Central memory CD4-positive, alpha-beta T cell (primary cell): ENCODE measurements at places on chromosomes 11 and 22.
A peak's percentile ranks its signal among the peaks of the same experiment; 100 is the strongest.

DNA sequence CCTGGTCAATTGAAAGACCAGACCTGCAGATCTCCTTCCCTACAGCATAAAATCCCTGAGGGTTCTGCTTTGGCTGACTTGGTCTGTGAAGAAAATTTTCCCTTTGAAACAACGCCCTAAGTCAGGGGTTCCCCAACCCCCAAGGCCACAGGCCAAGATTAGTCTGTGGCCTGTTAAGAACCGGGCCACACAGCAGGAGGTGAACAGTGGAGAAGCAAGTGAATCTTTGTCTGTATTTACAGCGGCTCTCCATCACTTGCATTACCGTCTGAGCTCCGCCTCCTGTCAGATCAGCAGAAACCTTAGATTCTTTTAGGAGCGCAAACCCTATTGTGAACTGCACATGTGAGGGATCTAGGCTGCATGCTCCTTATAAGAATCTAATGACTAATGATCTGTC, 38.2 kb downstream of the CCDC83 start:
- no peak for DNase-seq

DNA sequence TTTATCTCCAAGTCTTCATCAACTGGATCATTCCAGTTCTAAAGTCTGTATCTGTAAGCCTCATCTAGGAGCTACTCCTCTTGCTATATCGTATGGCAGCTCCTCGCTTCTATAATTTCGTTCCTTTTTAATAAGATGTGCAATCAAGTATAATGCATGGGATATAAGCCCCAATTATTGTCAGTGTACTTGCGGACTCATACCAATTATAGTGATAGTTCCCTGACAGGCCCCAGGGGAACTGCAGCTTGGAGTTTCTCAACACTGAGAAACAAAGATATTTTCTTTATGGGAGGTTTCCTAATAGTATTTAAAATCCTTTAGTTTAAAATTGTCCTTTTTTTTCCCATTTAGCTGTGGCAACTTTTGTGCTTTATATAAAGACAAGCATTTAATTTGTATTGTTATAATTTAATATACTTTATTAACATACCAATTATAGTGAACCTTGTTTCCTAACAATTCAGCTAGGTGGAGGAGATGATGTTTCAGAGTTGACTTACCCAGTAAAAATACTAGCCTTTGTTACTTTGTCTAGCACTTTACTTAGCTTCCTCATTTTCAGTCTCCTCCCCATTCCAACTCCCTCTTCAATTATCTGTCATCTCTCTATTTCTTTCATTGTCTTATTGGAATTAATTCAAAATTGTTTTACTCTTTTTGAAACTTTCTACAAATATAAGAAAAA, 25.3 kb upstream of the DDX17 start:
- no peak for DNase-seq

- no peak for DNase-seq
Observed at GRCh38 chr22:31898926-31899325, 45.4 kb upstream of the YWHAH start.

GRCh38 chr11:74604311-74604710, 11.9 kb downstream of the POLD3 start:
- no peak for DNase-seq

DNA sequence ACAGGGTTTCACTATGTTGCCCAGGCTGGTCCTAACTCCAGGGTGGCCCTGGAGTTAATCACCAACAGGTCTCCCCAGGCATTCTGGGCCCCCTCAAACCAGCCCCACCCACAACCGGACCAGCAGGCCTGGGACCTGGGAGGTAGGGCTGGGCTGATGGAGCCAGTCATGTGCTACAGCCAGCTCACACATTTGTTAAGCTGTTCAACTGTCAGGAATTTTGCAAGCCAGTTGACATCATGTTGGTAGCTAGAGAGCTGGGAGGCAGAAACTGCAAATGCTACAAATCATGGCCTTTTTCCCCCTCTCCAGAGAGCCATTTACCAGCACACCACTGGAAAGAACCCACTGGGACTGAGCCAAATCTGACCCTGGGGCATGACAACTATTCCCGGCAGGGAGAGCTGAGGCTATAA, 6.8 kb downstream of the ARHGAP1 start:
- no peak for DNase-seq

GRCh38 chr11:123386796-123387510, 43.1 kb upstream of the GRAMD1B start:
- no peak for DNase-seq

- DNase-seq = no peak
Observed at GRCh38 chr11:134038897-134039470, 29.9 kb upstream of the JAM3 start.

DNA sequence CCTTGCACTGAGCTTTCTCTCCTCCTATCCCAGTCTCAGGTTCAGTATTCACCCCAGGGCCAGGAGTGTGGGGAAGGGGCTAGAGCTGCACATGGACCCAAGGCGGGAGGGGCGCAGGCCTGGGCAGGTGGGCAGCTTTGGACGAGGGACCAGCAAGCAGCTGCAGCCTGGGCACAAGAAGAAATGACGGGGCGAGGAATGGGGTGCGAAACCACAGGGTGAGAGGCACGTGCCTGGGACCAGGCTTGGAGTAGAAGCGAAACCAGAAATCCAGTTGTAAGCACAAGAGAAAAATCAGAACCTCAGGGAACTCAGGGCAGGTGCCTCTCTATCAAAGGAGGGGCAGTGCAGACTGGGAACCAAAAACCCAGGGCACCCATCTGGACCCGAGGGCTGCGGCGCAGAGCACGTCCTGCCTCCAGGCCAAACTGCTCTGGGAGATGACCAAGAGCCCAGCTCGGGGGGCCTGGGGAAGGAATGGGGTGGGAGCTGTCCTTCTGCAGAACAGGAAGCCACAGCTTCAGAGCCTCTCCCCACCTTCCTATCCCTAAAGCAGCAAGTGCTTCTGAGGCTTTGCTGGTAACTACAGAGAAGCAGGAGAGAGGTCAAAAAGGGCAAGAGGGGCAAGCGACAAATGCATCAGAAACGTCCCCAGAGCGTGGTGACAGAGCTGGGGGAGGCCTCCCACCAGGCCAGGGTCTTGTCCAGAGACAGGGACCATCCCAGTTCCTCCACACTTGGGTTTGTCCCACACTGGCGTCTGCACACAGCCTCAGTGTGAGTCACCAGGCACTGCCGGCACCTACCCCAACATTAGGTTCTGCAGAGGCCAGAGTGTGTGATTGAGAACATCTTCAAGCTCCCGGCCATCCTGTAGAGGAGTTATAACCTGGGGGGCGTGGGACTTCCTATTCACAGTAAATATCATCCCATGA, 18.3 kb upstream of the TMPRSS4 start:
- DNase-seq = no peak

GRCh38 chr11:132330515-132330914, 960.1 kb downstream of the NTM start:
- no peak for DNase-seq

GRCh38 chr11:134794192-134794591, 382.1 kb upstream of the B3GAT1 start:
- DNase-seq = no peak

- peak; percentile 12 for DNase-seq
Observed at GRCh38 chr22:24247564-24248344, 2.9 kb upstream of the GGT5 start.

DNA sequence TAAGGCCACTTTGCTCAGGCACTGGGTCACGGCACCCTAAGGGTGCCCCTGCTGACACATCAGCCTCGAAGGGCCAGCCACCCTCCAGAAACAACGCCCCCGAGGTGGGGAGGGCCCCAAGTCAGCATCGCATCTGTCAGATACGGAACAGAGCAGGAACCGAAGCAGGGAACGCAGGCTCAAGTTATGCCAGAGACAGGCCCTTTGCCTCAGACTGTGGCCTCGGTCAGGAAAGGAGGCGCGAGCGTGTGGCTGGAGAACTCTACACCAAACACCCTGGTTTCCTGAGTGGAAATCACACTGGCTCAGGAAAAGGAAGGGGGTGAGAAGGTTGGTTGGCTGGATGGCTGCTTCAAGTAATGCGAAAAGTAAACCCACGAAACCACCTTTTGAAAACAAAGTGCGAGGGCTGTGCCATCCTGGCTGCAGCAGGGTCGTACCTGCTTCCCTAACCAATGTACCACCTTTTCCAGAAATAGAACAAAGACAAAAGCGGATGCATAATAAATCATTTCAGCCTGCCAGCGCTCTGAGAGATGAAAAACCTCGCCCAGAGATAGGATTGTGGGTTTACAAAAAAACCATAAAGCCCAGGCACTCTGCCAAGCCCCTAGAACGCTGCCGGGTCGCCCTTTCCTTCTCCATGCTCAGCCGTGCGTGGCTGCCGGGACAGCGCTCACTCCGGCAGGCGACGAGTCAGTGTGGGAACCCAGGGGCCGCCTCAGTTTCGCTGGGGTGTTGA, 38.6 kb downstream of the TRMU start:
- peak; percentile 35 for DNase-seq

DNA sequence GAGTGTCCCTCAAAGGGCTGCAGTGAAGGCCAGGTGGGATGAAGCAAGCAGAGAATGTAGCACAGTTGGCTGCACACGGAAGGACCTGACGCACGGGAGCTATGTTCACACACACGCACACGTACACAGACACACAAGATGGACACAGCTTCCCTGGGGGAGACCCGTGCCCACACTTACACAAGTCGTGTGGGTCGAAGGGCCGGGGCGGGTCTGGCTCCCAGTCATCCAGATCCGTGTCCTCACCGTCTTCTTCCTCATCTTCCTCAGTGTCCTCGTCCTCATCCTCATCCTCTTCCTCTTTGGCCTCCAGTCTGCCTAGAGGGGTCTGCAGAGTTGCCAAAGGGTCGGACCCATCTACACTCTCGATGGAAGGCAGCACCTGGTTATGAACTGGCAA, 51.6 kb upstream of the NFRKB start:
- no peak for DNase-seq

- no peak for DNase-seq
Observed at GRCh38 chr22:49629586-49630447, 197.9 kb downstream of the BRD1 start.

GRCh38 chr22:42324990-42325710, 54.7 kb upstream of the TCF20 start:
- DNase-seq = no peak

- no peak for DNase-seq
Observed at GRCh38 chr11:257766-258493, 20.3 kb upstream of the NLRP6 start.

DNA sequence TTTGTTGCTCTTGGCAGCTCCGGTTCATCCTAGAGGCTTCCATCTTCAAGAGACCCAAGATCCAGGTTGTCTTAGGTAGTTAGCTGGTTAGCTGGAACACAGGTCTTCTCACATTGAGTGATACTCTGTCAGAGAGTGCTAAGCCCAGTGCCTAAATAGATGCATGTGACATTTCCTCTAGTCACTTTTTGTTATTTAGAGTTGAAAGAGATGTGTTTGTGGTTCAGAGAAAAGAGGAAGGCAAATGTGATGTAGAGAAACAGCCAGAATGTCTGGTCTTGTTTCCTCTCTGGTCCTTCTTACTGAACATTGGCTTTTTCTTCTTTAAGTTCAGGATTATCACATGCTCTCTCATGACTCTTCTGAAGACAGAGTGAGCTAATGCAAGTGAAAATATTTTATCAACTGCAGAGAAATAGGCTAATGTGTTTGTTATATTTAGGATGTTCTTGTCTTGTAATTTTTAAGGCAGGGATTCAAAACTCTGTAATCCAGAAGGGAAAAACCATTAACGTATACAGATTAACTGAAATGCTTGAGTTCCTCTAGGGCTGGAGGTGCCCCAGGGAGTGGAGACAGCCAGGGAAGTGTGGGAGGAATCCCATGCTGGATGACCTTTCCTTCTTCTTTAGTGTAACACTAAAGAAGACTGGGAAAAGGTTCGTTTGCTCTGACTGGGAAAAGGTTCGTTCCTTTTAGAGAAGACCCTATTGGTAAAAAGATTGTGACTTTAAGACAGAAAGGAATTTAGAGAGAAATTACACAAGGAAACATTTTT, 75.4 kb downstream of the SWAP70 start:
- DNase-seq = no peak

DNA sequence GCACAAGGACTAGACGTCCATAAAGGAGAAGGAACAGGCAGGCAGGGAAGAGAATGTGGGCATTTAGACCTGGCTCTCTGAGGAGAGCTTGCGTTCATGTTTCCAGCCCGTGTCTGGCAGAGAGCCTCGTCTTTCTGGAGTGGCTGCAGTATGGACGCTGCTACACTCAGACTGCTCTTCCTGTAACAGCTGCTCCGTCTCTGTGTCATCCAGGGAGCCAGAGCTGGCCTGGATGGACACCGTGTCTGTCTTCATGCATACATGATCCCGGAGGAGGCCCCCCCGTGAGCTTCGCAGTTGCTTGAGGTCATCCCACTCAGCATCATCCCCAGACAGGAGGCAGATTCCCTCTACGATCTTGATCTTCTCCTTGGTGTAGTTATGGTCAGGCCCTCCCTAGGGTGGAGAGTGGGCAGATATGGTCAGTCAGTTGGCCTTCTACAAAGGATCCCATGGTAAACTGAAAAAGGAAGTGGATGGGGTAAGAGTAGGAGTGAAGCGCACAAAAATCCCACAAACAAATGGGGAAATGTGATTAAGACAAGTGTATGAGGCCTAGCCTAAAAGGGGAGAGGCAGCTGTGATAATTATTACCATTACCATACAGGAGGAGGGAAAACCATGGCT, 13.0 kb upstream of the CKAP5 start:
- no peak for DNase-seq

DNA sequence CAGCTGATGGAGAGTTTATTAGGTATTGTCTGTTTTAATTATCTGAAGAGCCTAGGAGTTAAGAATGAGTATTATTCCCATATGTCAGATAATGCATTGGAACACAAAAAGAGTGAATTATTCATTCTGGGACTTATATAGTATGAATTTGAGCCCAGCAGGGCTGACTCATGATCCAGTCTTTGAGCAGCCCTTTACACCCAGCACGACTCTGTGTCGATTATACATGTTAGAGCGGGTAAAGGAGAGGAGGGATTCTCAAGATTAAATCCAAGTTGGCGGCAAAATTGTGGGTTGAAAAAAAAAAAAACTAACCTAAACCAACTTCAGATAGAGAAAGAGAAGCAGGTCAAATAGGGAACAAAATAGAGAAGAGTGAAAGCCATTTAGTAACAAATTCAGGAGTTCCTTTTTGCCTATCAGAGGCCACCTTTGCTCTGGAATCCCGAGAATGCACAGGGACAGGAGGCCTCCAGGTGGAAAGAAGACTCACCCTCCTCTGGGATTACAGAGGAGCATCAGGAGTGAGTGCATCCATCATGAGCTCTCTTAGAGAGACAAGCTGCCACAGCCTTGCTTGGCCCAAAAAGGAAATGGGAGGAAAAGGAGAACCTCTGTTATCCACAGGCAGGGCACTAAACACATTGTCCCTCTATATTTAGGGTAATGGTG, 3.1 kb downstream of the MRGPRX1 start:
- DNase-seq = no peak

DNA sequence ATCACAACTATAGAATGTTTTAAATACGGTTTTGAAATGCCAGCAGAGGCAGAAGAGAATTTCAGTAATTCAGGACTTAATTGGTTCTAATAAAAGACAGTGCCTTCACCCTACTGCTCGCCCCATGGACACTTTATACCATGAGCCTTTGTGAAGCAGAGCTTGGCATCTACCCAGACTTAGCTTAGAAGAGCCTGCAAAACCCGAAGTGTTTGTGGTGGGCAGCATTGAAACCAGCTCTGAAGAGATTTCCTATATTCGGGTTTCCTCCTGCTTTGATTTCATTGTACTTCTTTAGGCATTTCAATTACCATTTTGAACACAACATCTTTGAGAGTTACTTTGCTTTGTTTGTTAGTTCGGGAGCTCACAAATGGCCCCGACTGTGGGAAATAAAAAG, 185.1 kb upstream of the MTNR1B start:
- DNase-seq = no peak

GRCh38 chr11:15825976-15826650, 530.2 kb downstream of the SOX6 start:
- DNase-seq = no peak

- DNase-seq = no peak
Observed at GRCh38 chr11:17607083-17607429, 60.0 kb downstream of the OTOG start.

GRCh38 chr22:44160421-44160820, 20.3 kb upstream of the PARVG start:
- DNase-seq = no peak
